SW480 (cell line): ENCODE measurements at places on chromosomes 5 and 9.

DNA sequence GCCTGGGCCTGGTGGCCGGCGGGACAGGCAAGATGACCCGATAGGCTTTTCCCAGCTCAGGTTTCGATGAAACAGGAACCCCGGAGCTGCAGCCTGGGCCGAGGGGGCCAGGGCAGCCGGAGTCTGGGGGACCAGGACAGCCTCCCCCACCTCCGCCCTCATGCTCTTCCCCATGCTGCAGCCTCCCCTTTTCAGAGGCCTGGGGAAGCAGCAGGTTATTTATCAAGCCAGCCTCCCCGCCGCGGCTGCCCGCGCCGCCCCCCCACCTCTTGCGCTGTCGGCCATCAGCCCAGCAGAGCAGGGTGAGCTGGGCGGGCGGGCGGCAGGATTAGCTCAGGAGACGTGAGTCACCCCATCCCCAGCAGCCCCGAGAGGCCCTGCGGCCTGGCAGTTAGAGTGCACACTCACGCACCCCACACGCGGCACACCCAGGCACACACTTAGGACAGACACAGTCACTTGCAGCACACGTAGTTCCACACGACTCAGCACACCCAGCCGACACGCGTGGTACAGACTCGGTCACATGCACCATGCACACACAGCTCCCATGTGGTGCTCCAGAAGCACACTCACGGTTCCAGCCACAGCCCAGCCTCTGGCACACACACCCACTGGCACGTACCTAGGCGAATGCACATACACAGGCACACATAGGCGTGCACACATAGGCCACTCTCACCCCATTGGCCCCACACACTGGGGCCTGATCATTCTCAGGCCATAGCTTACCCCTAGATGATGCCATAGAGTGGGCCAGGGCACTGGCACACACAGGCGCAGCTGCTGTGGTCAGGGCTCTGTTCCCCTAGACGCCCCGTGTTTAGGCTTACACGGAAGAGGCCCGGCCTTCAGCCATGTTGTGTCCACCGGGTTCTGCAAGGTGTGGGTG, 13.0 kb downstream of the CXXC5 start:
- peak; percentile 93 for DNase-seq

GRCh38 chr5:55936100-55936693, 58.6 kb downstream of the IL6ST start:
- peak; percentile 64 for DNase-seq

GRCh38 chr5:138752341-138752950, 779 bp upstream of the CTNNA1 start:
- peak; percentile 47 for DNase-seq

GRCh38 chr9:126781186-126782052, 23.4 kb upstream of the ZBTB43 start:
- DNase-seq: peak; percentile 64

DNA sequence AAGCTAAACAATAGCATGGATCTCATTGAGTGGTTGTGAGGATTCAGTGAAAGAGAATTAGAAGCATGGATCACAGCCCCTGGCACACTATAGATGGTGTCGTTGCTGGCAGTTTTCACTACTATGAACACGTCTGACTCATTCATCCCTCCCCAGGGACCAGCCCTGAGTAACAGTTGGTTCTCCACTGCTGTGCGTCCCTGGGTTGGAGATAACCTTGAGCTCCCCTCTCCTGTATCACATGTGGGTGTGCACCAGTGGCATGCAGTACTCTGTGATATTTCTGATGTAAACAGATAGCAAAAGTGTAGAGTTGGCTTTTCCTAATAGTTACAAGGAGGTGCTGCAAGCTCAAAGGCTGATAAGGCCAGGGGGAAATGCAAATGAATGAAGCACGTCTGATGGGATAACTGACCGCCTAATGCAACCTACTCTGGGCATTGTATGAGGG, 8.8 kb upstream of the LCP2 start:
- no peak for DNase-seq

- DNase-seq: peak; percentile 33
Measured at GRCh38 chr5:141779503-141779973, 97.5 kb upstream of the ARAP3 start.

GRCh38 chr9:70829591-70830265, 291.7 kb downstream of the TRPM3 start:
- no peak for DNase-seq

GRCh38 chr5:55546947-55547346, 12.2 kb upstream of the PLPP1 start:
- peak; percentile 30 for DNase-seq

- DNase-seq: no peak
Measured at GRCh38 chr5:151707567-151707966, 20.9 kb upstream of the SPARC start.

DNA sequence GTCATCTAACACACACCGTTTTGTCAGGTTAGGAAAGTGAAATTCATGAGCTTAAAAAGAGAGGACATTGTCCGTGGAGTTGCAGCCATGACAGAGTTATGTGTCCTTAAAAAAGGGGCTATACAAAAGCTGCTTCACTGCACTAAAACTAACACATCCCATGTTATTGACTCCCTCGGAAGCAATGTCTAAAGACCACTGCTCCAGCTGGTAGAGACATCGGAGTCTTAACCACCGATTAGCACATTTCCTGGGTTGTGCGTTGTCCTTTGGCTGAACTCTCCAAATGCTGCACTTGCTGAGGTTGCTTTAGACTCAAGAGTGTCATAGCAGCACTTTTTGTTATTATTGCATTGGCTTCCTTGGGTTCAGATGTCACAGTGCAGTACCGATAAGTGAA, 128.3 kb upstream of the C9orf72 start:
- DNase-seq: no peak

GRCh38 chr5:83972909-83973308, 252.3 kb upstream of the HAPLN1 start:
- DNase-seq: no peak

DNA sequence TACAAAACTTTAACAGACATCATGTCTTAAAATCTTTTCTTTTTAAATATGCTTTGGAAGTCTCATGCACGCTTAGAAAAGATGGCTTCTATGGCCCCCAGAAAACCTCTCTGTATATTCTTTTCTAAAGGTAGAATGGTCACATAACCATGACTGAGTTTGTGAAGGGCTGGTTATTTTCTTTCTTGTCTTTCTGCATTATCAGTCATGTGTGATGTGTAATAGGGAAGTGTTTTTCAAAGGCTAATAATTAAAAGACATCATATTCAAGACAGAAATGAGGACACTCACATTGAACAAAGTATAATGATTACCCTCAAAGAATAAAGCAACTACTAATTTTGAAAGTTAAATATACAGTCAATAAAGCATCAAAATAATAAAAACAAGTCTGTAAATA, 253.4 kb downstream of the TRPM3 start:
- DNase-seq: no peak

GRCh38 chr9:108241384-108242073, 614.3 kb downstream of the ACTL7B start:
- DNase-seq: no peak

- DNase-seq: no peak
Measured at GRCh38 chr9:95450171-95451064, 66.4 kb downstream of the PTCH1 start.

DNA sequence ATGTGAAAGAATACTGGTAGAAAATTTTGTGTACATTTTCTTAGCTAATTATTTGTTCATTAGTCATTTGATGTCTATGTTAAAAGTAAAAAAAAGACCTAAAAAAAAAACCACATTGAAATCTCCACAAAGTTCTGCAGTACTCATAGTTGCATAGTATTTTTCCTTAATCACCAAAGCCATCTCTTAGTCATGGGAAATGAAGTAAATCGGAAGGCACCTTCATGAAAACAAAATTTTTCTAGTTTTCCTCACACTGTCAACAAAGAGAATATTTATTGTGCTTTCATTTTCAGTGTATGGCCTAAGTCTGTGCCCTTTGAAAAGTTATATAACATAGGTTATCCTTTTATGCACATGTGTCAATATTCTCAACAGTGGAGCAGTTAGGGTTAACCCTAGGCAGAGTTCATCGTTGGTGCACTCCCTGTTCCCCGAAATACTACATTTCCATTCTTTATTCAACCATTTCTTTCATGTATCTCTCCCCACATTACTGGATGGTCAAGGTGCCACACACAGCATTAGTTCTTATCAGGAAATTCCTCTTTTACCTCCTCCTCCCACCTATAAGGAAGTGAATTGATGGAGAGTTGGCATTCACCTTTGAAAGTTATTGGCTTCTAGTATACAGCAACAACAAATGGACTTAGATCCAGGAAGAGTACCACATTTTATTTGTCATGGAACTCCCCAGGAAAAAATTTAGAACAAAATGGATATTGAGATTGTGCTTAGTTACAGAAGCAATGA, 93.1 kb downstream of the NUDT12 start:
- no peak for DNase-seq

DNA sequence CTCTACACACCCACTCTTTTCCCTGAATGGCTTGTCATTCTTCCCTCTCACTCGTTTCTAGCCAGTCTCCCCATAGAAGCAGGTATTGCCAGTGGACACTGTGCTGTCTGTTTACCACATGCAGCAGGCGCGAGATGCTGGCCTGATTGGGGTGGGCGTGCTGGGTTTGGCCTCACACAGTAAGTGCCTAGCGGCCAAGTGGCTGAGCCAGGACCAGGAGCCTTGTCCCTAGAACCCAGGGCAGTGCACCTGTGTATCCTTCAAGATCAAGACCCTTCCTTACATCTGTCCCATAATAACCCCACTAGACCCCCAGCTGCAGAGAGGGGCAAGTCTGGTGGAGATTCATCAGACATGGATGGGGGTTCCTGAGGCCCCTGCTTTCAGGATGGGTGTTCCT, 112.8 kb upstream of the IRX4 start:
- DNase-seq: no peak

GRCh38 chr9:14277244-14277643, 36.7 kb downstream of the NFIB start:
- DNase-seq: no peak

DNA sequence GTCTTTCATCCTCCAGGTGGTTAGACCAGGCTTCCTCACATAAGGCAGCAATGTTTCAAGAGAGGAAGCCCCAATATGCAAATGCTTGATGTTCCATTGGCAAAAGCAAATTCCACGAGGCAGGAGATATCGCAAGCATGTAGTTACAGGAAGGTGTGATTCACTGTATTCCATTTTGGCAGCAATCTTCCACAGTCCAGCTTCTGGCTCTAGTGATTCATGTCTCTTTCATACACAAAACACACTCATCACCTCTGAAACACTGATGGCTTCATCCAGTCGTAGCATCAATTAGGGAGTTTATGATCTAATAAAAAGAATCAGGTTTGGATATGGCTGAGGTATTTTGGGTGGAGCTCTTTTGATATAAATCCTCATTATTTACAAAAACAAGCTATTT, 552.2 kb upstream of the RIOK2 start:
- peak; percentile 8 for DNase-seq

DNA sequence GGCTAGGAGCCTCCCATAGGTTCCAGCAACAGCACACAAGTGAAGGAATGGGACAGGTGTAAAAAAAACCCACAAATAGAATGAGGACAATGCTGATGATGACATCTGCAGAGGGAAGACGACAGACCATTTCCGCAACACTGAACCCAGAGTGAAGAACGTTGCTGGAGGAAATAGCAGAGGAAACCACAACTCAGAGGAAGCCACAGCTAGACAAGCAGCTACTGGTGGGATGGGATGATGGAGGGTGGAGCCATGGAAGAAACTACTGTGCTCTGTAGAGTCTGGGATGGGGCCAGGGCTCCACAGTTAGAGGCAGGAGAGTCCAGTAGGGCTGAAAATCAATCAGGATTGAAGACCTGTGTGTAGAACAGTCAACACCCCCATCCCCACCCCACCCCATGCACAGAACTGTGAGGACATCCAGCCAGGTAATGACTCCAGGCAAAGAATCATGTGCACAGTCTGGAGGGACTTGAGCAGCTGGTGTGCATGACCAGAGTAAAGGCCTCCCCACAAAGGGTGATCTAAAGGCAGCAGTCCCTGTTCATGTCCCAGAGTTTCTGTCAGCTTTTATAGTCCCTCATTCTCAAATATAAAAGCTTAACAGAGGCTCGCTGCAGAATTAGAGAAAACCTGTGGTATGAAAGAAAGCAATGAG, 65.2 kb upstream of the SPIN1 start:
- no peak for DNase-seq

GRCh38 chr9:99516657-99517049, 294.6 kb downstream of the SEC61B start:
- DNase-seq: no peak

DNA sequence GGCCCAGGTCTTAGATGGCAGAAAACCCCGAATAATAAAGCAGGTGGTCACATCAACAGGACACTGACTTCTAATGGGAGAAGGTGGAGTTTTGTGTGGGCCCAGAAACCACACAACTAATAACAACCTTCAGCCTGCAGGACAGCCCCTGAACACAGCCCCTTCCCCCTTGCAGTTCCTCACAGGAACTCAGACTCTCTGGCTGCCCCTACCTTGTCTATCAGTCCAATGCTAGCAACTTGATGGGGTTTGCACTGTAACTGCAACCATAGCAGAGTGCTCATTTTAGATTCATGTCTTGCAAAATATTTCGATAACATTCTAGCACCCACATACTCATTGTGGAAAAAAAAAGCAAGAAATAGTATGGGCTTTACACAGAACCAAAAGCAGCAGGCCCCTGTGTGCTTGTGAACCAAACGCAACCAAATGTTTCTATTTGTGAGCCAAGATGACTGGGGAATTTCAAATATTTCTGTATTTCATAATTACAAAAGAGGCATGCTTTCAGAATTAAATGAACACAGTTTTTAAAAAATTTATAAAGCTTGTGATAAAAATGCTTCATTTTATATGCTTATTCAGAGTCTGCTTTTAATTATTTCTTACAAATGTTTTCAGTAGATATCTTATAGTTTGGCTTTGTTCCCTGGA, 62.7 kb upstream of the PDE4D start:
- DNase-seq: no peak

DNA sequence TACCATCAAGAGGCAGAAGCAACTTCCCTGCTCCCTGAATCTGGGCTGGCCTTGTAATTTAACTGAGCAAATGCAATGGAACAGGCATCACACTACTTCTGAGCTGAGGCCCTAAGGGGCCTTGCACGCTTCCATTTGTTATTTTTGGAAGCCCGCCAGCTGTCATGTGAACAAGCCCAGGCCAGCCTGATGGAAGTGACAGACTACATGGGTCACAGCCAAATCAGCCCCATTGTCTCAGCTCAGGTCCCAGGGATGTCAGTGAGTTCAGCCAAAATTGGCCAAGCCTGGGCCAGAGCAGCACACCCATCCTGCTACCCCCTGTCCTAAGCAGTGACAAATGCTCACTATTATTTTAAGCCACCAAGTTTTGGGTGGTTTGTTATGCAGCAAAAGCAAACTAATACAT, 72.8 kb downstream of the PRRT1B start:
- DNase-seq: no peak

DNA sequence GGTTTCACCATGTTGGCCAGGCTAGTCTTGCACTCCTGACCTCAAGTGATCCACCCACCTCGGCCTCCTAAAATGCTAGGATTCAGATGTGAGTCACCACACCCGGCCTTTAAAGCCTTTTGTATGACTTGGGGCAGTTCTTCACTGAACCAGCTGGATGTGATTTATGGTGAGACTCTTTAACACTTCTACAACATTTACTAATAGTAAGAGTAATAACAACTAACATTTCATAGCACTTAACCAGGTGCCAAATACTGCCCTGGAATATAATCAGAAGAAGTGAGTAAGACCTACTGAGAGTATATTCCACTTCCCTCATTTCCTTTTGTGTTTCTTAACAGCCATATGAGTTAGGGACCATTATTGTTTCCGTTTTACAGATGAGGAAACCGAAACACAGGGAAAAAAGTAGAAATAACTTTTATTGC, 10.0 kb downstream of the ZSWIM6 start:
- DNase-seq: no peak

GRCh38 chr5:115366223-115366622, 69.8 kb upstream of the CCDC112 start:
- DNase-seq: peak; percentile 68

- DNase-seq: peak; percentile 41
Measured at GRCh38 chr5:13664377-13664776, 280.1 kb downstream of the DNAH5 start.
